Stimulated activated CD8-positive, alpha-beta memory T cell treated with anti-CD3 and anti-CD28 coated beads, Interleukin-15, amount 100 ng/mL, for 24 hours (primary cell): ENCODE measurements at places on chromosomes 11 and 22.

GRCh38 chr11:117796872-117797529 is at the start of gene DSCAML1:
Gene DSCAML1 (minus strand): TSS chr11:117797216. CDS start chr11:117797079, 137 bp downstream.
- DNase-seq = no peak

- DNase-seq = no peak
Observed at GRCh38 chr11:76624500-76625379, 45.8 kb downstream of the LRRC32 start.

DNA sequence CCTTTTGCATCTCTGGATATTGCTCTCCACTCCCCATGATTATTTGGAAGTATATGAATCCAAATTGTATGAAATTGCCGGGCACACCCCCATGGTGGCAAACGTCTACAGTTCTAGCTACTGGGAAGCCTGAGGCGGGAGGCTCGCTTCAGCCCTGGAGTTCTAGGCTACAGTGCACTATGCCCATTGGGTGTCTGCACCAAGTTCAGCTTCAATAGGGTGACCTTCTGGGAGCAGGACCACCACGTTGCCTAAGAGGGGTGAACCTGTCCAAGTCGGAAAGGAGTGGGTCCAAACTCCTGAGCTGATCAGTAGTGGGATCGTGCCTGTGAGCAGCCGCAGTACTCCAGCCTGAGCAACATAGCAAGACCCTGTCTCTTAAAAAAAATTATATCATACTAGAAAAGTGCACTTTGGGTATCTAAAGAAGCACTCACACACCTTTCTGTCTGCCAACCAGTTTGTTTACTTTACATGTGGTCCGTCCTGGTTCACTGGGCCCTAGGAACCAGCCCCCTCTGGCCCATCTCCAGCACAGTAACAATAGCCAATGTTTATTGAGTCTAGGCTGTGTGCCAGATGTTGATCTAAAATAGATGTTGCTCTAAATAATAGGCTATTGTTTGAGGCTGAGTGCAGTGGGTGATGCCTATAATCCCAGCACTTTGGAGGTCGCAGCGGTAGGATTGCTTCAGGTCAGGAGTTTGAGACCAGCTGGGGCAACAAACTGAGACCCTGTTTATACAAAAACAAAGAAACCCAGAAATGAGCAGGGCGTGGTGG is 16.4 kb upstream of the KAT5 start:
- no peak for DNase-seq

DNA sequence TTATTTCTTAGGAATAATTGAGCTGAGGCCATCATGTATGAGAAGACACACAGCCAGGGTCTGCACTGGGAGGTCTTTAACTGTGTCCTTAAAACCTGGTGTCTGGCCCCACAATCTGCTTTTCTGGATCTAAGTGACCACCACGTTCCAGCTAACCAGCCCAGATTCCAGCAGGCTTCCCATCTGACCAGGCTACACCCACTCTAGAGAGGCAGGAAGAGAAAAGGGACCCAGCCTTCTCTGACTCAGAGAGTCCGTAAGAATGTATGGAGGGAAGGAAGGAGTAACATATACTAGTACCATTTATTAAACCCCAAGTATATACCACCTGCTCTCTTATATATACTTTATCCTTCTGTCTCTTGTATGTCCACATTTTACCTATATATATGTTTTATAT is 80.1 kb downstream of the LDLRAD3 start:
- DNase-seq = no peak

GRCh38 chr22:41352058-41352457 is 29.7 kb upstream of the TEF start:
- DNase-seq = no peak

DNA sequence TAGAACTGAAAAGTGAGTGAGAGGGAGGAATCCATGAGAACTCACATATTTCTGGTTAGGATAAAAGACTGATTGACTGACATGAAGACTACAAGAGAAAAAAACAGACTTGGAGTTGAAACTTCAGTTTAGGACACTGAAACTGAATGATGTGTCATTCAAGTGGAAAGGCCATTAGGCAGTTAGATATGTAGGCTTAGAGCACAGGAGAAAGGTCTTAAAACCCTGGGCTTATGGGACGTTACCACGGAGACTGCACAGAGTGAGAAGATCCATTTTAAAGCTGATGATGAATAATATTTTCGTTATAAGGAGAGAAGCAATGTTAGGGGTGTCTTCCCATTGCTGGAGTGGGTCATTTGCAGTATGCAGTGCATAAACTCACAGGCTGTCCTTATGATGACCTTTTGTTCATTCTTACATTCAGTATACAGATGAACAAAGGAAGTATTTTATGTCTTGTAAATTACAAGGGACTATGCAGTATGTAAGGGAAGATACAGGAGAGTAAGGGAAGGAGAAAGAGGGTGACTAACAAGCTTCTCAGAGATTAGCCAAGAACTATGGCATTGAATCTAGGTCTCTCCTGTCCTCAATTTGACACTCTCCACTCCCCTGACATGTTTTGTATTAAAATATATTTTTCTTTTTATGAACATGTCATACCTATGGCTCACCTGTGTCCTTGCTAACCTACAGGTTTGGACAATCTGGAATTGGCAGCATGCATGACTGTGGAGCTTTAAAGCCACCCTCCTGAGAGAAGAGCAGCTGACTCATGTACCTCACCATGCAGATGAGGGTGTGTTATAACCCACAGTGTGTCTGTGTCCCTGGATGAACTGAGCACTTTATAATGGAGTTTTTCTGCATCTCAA is 63.7 kb downstream of the MAML2 start:
- no peak for DNase-seq

DNA sequence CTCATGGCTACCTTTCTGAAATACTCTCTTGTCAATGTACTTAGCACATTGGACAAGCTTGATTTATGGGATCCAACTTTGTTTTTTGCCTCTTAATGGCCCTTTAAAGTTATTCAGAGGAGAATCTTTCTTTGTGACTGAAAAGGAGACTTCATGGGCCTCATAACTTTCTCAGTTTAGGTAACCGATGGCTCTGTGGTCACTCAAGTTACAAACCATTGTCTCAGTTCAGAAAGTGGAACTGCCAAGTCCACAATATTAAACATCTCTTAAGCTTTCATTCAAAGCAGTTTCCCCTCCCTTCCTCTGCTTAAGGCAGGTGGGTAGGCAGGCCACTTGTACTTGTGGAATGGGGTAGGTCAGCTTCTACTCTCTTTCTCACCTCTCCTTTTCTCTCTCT is 12.3 kb upstream of the ARL14EP start:
- no peak for DNase-seq

GRCh38 chr11:31786996-31787685 is 24.0 kb downstream of the PAX6 start:
- no peak for DNase-seq

DNA sequence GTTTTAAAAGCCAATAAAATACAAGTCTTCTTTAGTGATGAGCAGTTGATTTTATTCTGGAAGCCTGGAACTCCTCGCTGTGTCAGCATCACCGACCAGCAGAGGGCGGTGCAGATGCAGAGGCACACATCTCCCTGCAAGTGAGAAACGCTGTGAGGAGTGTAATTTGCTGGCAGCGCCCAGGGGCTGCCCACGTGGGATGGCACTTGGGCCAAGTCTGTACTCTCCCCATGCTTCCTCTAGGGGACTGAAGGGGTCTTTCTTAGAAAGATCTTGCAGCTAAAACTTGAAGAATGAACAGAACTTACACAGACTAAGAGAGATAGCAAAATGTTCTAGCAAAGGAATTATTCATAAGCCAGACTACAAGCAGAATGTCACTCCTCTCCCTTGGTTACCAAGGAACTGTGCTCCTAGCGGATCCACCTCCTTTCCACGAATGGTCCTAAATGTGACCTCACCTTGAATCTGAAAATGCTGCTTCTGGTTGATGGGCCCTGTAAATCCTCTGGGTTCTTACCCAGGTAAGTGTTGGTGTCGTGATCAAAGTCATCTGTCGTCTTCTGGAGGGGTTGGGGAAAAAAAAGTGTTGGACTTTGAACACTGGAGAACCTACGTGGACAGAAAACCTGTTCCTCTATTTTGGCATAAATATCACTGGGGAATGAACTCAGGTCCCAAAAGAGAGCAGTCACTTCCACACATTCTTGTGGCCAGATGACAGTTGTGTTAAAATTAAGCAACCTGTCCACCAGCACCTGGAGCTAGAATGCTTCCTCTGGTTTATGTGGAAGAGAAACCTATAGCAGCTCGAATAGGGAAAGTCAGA is 31.8 kb downstream of the CNTF start:
- DNase-seq = peak; percentile 56

- no peak for DNase-seq
Observed at GRCh38 chr11:47981667-47982404, 1.5 kb downstream of the PTPRJ start.

GRCh38 chr11:70662691-70663098 is 264.4 kb downstream of the CTTN start:
- DNase-seq = no peak

GRCh38 chr22:35392357-35392756 is 7.6 kb upstream of the MCM5 start:
- no peak for DNase-seq

DNA sequence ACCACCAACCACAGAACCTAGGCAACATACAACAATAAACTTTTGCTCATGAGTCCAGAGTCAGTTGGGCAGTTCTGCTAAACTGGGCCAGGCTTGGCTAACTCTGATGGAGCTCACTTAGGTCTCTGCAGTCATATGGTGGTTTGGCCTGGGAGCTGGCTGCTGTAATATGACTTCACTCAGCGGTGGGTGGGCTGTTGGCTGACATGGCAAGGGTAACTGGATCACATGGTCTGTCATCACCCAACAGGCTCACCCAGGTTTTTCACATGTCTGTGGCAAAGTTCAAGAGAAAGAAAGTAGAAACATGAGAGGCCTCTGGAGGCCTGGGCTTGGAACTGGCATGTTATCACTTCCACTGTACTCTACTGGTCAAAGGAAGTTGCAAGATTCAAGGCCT is 43.2 kb upstream of the CLMP start:
- DNase-seq = no peak

- DNase-seq = no peak
Observed at GRCh38 chr11:62105667-62106191, 18.1 kb upstream of the INCENP start.

- DNase-seq = no peak
Observed at GRCh38 chr11:14089690-14090462, 127.4 kb downstream of the SPON1 start.

- DNase-seq = no peak
Observed at GRCh38 chr22:48488149-48488551, 1339.5 kb downstream of the BRD1 start.

- DNase-seq = no peak
Observed at GRCh38 chr11:123425367-123425766, 4.7 kb upstream of the GRAMD1B start.

- DNase-seq = no peak
Observed at GRCh38 chr11:93986716-93987115, 34.4 kb upstream of the HEPHL1 start.

DNA sequence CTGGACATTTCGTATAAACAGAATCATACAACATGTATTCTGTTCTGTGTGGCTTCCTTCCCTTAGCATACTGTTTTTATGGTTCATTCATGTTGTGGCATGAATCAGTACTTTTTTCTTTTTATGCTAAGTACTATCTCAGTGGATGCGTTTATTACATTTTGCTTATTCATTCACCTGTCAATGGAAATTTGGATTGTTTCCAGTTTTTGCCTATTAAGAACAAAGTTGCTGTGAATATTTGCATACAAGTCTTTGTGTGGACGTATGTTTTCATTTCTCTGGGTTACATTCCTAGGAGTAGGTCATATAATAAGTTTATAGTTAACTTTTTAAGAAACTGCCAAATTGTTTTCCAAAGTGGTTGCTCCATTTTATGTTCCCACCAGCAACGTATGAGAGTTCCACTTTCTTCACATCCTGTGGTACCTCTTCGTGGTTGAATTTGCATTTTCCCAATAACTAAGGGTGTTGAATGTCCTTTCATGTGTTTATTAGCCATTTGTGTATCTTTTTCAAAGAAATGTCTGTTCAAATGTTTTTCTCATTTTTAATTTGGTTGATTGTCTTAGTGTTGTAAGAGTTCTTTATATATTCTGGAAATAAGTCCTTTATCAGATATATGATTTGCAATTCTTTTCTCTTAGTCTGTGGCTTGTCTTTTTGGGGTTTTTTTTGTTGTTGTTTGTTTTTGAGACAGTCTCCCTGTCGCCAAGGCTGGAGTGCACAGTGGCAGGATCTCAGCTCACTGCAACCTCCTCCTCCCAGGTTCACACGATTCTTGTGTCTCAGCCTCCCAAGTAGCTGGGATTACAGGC is 46.0 kb upstream of the MICAL2 start:
- no peak for DNase-seq

DNA sequence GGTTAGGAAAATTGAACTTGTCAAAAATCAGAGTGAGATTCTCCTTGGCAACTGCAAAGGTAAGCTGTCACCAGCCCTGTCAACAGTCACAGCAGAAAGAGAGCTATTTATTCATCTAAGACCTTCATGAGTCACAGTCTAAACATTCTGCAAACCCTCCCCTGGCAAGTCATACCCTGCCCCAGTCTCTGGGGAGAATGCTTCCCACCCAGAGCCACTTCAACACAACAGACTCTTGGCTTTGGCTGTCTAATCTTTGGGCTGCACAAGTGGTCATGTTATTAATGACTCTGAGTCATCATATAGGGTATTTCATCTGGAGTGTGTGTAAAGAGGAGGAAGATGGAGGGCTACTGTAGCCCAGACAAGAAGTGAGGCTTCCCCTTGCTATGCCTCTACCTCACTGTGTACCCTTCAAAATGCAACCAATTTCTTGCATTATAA is 153.4 kb downstream of the CCDC34 start:
- no peak for DNase-seq

DNA sequence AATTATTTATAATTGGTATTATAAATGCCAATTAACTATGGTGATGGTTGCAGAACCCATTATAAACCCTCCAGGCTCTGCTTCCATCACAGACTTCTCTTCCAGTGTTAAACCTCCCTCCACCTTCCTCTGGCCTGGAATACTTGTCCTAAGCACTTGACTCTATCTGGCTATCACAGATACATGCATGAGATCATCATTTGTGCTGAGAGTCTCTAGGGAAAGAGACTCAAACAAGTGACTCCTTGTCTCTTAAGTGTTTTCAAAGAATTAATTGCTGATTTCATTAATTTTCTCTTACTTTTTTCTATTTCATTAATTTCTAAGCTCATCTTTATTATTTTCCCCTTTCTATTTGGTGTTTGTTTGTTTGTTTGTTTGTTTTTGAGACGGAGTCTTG is 29.1 kb downstream of the RTL6 start:
- no peak for DNase-seq

DNA sequence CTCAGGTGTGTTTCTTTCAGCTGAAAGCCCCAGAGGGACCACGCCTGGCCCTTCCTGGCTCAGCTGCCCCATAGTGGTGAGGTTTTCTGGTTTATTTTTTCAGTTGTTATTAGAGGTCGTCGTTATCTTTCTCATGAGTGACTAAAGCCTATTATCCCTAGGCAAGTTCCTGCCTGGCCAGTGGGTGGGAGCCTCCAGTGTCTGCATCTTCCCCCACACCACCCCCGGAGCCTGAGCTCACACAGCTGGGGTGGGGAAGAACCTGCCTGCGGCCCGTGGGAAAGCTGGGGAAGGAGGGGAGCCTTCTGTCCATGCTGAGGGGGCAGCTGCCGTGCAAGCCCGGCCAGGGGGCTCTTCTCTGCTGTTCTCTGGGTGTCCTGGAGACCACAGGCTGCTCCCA is 24.3 kb upstream of the PPFIA1 start:
- no peak for DNase-seq

GRCh38 chr11:26087120-26087935 is 244.6 kb upstream of the ANO3 start:
- no peak for DNase-seq

GRCh38 chr11:67612751-67613150 is 6.0 kb downstream of the NDUFV1 start:
- no peak for DNase-seq
